ENCODE measurements at places on chromosomes 16 and 17. TPM values are rescaled to one million over a fixed set of nuclear protein-coding genes. Genes with fewer than 3 reads are reported as not detected.

DNA sequence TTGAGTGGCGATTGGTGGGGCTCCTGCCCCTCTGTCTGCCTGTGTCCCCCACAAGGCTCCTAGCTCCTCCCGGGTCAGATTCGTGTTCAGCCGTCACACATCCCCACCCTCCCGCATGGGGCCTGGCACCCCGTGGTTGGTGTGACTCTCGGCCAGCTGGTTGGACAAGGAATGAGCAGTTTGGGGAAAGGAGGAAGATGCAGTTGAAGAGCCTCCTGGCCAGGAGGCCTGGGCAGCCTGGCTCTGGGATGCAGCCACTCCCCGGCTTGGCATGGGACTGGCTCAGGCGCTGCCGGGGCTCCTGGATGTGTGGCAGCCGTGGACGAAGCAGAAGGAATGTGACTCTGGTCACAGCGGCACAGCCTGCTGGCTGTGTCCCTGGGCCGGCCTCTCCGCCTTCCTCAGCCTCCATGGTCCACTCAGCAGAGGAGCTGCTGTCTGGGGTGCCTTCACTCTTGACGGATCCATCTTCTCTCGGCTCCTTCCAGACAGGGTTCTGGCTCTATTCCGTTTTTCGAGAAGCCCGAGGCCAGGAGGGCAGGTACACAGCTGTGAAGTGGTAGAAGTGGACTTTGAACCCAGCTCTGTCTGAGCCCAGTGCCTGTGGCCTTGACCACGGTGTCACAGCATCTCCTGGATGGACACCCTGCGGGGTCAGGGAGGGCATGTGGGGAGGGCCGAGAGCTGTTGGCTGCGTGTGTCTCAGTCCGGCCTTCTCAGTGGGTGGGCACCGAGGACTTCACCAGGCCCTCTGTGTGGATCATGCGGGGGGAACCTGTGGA lies 2.1 kb downstream of the TRAF7 start:
- DNase-seq: no peak

GRCh38 chr16:10992112-10992511 lies 47.7 kb downstream of the CLEC16A start:
- no peak for DNase-seq

DNA sequence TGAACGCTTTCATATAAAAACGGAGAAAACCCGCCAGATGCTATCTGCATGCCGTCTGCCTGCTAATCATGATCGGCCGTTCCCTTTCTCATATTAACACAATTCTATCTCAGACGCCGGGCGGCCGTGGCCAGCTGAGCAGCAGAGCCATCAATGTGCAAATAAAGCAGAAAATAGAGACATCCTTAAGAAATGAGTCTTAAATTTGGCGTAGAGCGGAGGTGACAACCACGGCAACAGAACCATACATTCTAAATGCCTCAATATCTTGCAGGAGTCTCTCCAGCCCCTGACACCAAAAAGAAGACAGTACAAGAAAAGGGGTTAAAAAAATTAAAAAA lies 2.7 kb upstream of the IRX5 start:
- DNase-seq: no peak

DNA sequence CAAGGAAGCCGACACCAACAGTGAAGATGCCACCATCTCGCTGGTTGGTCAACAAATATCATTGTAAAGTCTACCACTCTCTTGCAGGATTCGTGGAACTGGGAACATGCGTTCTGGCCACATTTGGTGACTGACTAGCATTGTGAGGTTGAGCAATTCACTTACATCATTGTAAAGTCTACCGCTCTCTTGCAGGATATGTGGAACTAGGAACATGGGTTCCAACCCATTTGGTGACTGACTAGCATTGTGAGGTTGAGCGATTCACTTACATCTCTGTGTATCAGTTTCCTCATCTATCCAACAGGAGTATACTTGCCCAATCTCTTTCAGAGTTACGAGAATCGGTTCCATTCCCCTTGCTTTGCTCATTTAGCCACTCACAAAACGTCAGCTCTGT lies 42.6 kb upstream of the RPH3AL start:
- DNase-seq: no peak

- no peak for DNase-seq
These were observed 262.2 kb upstream of the PMFBP1 start for GRCh38 chr16:72434159-72434558.

- DNase-seq: no peak
These were observed 2.5 kb downstream of the ARHGAP27 start for GRCh38 chr17:45430006-45430737.

DNA sequence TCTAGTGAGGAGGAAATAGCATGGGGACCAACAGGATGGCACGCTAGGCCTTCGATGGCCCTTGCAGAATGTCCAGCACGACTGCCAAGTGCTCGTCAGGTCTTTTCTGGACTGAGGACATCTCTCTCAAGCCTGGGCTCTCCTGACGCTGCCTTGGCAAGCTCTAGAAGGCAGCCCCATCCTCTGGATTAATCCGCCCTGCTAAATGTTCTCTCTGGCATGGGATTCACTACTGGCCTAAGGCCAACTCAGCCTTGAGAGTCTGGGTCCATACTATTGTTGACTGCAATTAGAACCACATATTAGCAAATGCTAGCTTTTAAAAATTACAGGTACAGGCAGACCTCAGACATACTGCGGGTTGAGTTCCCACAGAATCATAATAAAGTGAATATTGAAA lies 2.5 kb upstream of the CEP295NL start:
- DNase-seq: no peak

DNA sequence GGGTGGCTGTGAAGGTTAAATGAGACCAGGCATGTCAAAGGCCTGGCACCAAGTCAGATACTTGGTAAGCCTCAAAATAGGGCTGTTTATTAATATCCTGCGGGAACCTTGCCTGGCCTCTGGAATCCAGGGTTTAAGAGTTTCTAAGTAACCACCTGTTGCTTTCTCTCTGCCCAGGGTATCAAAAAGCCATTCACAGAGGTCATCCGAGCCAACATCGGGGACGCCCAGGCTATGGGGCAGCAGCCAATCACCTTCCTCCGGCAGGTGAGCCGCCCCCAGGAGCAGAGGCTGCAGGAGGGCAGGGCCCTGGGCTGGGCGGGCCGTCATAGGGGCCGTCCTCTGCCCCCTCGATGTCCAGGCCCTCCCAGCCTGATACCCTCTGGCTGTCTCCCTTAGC lies 13.3 kb downstream of the GPT2 start:
- no peak for DNase-seq

GRCh38 chr17:61384354-61384691 lies 15.3 kb upstream of the TBX2 start:
- no peak for DNase-seq

DNA sequence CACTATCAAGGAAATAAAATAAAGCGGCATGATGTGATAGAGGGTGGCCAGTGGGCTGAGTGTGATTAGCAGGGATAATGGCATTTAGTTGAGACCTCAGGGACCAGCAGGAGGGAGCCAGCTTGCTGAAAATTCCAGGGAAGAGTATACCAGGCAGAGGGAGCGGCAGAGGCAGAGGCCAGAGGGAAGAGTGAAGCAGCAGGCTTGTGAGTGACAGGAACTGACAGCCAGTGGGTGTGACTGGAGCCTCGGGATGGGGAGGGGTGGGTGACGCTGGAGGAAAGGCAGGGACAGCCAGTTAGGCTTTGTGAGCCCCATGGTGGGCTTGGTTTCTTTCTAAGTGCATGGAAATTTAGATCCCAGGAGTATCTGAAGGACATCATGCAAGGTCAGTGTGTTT lies 209.7 kb upstream of the CACNG3 start:
- no peak for DNase-seq

DNA sequence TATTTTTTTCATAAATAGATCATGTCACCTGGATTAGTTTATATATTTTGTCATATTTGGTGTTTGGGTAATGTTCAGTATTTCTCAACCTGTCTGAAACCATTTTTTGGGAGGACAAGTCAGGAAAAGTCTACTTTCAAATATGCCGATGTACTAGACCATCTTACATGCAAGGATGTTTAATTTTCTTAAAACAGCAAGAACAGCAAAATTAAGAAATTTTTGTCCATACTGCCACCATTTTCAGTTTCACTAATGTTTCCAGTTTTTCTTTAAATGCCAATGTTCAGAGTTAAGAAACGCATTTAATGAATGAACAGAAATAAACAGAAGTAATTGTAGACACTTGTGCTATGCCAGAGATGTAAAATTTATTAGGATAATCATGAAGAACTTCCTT lies 880 bp downstream of the KRTAP3-3 start:
- no peak for DNase-seq

DNA sequence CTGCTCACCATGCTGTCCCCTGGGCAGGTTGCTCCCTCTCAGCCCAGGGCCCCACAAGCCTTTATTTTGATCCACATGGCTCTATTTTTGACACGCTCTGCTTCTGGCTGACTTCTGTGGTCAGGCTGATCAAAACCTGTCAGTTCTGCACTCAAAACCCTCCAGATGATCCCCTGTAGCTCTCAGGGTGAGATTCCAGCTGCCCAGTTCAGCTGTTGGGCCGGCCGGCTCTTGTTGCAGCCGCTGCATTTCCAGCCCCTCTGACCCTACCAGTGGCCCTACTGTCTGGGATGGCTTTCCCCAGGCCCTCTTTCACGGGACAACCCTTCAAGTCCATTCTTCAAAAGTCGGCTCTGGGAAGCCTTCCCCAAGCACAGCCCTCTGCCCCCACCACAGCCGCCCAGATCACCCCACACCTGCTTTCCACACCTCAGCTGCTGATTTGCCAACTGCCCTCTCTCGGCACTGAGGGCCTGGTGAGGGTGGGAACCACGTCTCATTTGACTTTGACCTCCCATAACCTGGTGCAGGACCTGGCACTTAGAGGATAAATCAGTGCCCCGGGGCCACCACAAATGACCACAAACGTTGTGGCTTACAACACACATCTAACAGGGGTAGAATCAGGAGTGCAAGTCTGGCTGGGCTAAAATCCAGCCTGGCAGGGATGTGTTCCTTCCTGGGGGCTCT lies 16.3 kb upstream of the CACNG4 start:
- no peak for DNase-seq

- DNase-seq: no peak
These were observed 25.6 kb downstream of the CREBBP start for GRCh38 chr16:3854750-3855541.

- no peak for DNase-seq
These were observed 1.6 kb downstream of the NDUFB10 start for GRCh38 chr16:1960665-1961630.

- no peak for DNase-seq
These were observed 503.4 kb upstream of the CDH8 start for GRCh38 chr16:62539657-62540056.

- DNase-seq: no peak
These were observed 3.8 kb downstream of the TNFSF12 start for GRCh38 chr17:7552621-7553051.

DNA sequence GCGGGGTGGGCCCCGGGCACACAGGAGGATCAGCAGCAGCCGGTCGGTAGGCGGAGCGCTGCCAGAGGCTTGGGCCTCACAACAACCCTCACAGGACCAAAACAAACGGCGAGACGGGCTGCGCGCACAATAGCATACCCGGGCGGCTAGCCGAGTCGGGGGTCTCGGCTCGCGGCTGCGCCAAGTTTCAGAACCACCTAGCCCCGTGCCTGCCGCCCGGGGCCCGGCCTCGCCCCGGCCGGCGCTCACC lies 732 bp downstream of the ULK2 start:
- DNase-seq: no peak

GRCh38 chr16:74076568-74076967 lies 220.0 kb upstream of the PSMD7 start:
- no peak for DNase-seq

GRCh38 chr17:79088997-79089328 lies 14.3 kb downstream of the ENGASE start:
- no peak for DNase-seq

GRCh38 chr16:70483426-70483825 lies 29.0 kb downstream of the FCSK start:
- no peak for DNase-seq

GRCh38 chr16:81709016-81709900 lies 69.8 kb upstream of the PLCG2 start:
- DNase-seq: no peak

DNA sequence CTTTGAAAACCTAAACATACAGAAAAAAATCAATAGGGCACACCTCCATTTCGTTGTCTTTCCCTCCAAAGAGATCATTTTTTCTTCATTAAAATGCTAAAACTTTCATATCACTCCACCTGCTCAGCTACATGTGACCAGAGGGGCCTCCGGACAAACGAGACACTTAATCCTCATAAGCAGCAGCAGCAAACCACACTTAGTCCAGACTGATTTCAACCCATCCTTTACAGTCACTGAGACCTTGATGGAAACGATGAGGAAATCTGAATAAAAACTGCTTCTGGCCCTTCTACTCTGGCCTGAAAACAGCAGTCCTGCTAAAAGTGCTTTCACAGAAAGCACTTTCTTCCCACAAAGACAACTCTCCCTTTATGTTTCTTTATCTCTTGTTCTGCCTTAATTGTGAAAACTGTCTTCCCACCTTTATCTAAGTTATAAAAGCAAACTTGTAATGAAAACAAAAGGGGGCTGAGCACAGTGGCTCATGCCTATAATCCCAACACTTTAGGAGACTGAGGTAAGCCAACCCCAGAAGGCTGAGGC lies 4.6 kb downstream of the ANKRD11 start:
- DNase-seq: no peak

- DNase-seq: no peak
These were observed 42.4 kb upstream of the MEAK7 start for GRCh38 chr16:84546669-84547545.

GRCh38 chr17:50211249-50212120 lies 10.1 kb upstream of the COL1A1 start:
- DNase-seq: no peak

- no peak for DNase-seq
These were observed 25.1 kb upstream of the CNOT1 start for GRCh38 chr16:58654560-58655214.

DNA sequence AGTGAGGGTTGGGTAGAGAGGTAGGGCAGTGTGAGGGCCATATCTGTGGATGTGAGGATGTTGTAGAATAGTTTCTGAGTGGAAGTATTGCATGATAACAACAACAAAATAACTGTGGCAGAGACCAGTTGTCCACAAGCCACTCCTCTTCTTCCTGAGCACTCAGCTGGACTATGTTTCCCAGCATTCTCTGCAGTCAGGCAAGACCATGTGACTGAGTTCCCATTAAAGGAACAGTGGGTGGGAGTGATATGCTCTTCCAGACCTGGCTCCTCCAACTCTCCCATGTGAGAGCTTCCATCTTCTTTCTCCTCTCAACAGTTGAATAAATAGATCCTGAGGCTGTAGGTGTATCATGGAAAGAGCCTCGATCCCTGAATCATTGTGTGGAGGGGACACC lies 272.4 kb downstream of the CBLN1 start:
- no peak for DNase-seq

The USP32 gene
- 70.9 TPM for total RNA-seq

The FBXW10 gene
- total RNA-seq: not detected

The MYH3 gene
- total RNA-seq: 2.3 TPM

The EME1 gene
- not detected for total RNA-seq

The SPDYE4 gene
- not detected for total RNA-seq

The CLEC18C gene
- not detected for total RNA-seq

The TCAP gene
- 0.19 TPM for total RNA-seq

The AGRP gene
- not detected for total RNA-seq

The NXPH3 gene
- 2.9 TPM for total RNA-seq

The WNT9B gene
- total RNA-seq: 1.9 TPM

The CCL7 gene
- total RNA-seq: 3.5 TPM

The ABCA6 gene
- 141 TPM for total RNA-seq

The ZFHX3 gene
- total RNA-seq: 13.0 TPM

The KRT39 gene
- total RNA-seq: not detected

The FNDC8 gene
- total RNA-seq: not detected

The BEAN1 gene
- total RNA-seq: 0.94 TPM

The ABI3 gene
- 6.2 TPM for total RNA-seq

The SYCE1L gene
- total RNA-seq: 0.56 TPM

The KREMEN2 gene
- not detected for total RNA-seq

The USP31 gene
- 14.5 TPM for total RNA-seq

The CALB2 gene
- 148 TPM for total RNA-seq
